ENCODE measurements at places on chromosomes 7 and 10.

DNA sequence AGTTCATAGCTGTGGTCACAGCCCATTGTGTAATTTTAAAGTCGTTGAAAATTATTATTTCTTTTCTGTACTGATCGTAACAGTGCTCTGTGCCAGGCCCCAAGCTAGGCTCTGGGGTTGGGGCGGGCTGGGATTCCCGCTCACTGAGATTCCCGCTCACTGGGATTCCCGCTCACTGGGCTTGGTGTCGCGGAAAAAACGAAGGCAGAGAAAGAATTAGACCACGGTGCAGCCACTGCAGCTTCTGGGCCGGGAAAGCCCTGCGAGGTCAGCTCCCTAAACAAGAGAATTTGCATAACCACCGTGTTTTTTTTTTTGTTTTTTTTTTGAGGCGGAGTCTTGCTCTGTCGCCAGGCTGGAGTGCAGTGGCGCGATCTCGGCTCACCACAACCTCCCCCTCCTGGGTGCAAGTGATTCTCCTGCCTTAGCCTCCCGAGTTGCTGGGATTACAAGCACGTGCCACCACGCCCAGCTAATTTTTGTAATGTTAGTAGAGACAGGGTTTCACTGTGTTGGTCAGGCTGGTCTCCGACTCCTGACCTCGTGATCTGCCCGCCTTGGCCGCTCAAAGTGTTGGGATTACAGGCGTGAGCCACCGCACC, 31.2 kb downstream of the FOXK1 start:
- DNase-seq, result no peak

DNA sequence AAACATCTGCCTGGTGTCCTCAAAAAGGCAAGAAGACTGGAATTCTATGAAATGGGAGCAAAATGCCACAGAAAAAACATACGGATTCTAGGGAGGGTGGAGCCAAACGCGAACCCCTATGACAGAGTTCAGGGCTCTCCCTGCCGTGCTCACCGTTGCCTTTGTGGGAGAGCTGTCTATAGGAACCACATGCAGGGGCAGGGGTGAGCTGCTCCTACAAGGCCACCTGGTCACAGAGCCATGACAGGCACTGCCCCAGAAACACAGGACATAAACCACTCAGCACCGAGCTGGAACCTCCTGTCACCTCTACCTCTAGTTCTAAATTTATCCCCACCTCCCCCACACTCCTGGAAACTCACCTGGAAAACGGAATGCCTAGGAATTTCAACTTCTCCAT, 155.1 kb upstream of the ZNF32 start:
- no peak for DNase-seq

DNA sequence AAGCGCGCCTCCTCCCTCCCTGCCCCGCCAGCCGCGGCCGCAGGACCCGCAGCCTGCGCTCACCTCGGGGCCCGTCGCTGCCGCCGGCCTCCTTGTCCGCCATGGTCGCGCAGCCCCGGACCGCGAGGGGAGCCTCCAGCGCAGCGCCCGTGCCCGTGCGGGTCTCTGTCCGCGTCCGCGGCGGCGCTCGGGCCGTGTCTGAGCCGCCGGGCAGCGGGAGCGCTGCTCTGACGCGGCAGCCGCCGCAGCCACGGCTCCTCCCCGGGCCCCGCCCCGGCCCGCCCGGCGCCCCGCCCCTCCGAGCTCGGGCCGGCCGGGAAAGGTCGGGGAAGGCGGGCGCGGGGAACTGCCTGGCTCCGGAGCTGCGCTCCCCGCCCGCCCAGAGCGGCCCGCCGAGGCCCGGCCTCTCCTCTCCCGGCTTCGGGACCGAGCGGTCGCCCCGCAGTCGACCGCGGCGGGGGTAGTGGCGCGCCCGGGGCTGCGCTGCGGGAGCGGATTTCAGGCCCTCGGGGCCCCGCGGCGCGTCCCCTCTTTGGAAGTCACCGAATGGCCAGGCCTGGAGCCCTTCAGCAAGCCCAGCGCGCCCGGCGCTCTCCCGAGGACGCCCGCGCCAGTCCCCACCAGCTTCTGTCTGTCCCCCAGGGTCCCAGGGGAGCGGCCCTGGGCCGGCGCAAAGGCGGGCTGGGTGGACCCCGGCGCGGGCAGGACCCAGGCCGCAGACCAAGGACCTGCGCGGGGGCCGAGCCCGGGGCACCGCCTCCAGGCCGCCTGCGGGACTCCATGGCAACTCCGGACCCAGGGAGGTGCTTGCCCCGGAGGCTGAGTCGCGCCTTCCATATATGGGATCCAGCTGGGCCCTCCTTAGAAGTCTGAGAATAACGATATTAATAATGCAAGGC, at the start of gene HSPA12A:
Gene HSPA12A (minus strand): TSS at position 200 of the 899 bp plus-strand sequence. CDS start 97 bp downstream, at position 103.
- peak; percentile 89 for DNase-seq

DNA sequence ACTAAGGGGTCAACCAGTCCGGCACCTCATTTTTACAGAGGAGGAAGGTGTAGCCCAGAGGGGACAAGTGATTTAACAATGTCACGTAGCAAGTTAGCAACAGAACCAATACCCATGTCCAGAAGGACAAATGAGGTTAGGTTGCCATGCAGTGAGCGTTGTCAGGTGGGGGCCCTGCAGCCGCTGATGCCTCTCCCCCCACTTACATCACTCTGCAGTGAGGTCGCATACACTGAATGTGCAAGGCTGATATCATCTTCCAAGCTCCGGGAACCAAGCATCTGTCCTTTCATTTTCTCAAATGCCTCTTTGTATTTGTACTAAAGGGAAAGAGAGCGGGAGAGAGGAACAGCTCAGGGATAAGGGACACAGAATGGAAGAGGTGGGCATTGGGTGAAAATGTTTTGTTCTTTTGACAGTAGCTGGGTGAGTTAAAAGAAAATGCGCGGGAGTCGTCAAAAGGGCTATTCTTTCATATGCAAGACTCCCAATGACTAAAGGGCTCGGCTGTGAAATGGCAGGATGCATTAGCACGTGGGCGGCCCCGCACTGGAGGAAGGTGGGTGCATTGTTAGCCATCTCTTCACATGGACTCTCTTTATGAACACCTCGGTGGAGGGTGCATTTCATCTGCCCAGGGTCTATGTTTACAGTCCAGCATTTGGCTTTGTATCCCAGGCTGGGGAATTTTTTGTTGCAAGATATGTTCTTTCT, 49.7 kb downstream of the NRAP start:
- DNase-seq, result no peak

DNA sequence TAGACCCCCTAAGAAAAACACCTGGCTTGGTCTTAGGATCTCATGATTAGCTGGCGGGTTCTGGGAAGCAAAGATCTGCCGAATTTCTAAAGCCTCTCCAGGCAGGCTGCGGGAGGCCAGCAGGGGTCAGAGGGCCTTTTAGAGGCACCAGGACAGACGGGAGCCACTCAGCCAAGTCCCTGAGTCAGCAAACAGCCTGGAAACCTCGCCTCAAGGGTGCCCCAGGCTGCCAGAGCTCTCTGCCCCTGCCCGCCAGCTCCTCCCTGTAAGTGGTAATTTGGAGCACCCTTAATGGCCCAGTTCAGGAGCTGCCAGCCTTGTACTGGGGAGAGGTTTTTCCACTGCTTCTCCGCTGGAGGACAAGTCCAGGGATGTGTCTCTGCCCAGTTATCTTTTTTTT, 88.7 kb downstream of the HIP1 start:
- no peak for DNase-seq

Data from cardiac muscle cell (in vitro differentiated cells and primary cell).